ENCODE measurements at places on chromosomes 2 and 18. TPM values are rescaled to one million over a fixed set of nuclear protein-coding genes. Genes with fewer than 3 reads are reported as not detected.

The POTEI gene
- 0.07 TPM for total RNA-seq

The TMEM18 gene
- total RNA-seq, result 28.8 TPM

- peaks cover 16% of the 10 kb centered on the region for H3K4me1 ChIP-seq
- no peaks in the 10 kb centered on the region for H3K36me3 ChIP-seq
- no peaks in the 10 kb centered on the region for H3K27me3 ChIP-seq
- no peak overlapping the region for H3K27ac ChIP-seq
- DNase-seq, result no peak
These were observed 16.7 kb downstream of the NOSTRIN start for GRCh38 chr2:168819050-168819715.

DNA sequence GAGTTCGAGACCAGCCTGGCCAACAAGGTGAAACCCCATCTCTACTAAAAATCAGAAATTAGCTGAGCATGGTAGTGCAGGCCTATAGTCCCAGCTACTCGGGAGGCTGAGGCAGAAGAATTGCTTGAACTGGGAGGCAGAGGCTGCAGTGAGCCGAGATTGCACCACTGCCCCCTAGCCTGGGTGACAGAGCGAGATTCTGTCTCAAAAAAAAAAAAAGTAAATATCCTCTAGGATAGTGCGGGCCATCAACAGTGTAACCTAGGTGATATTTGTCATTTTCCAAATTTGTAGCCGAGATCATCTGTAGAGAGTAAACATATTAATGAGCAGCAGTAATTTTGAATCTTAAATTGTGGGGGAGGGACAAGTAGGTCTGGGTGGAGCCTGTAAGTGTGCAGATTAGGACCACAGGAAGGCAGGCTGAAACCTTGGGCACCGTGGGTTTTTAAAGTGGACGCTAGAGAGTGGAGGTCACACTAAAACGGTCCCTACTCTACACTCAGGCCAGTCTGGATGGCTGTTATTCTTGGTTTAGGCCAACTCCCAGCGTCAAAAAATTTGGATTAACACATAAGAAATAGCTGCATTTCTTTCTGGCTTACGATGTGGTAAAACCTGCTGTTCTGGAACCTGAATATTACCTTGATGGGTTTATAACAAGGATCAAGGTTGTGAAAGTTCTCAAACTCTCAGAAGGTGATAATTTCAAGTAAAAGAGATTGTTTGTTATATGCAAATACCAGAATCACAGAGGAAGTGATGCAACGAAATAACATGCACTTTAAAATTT lies 22.7 kb upstream of the TET3 start:
- no peak for DNase-seq
- H3K4me1 ChIP-seq, result no peaks in the 10 kb centered on the region
- H3K27me3 ChIP-seq, result no peaks in the 10 kb centered on the region
- peaks cover 27% of the 10 kb centered on the region for H3K36me3 ChIP-seq

GRCh38 chr2:62956651-62957050 lies 94.0 kb upstream of the OTX1 start:
- H3K4me3 ChIP-seq, result no peak overlapping the region
- DNase-seq, result no peak
- H3K27ac ChIP-seq, result no peak overlapping the region
- no peaks in the 10 kb centered on the region for H3K27me3 ChIP-seq
- H3K4me1 ChIP-seq, result no peaks in the 10 kb centered on the region
- peaks cover 17% of the 10 kb centered on the region for H3K36me3 ChIP-seq

DNA sequence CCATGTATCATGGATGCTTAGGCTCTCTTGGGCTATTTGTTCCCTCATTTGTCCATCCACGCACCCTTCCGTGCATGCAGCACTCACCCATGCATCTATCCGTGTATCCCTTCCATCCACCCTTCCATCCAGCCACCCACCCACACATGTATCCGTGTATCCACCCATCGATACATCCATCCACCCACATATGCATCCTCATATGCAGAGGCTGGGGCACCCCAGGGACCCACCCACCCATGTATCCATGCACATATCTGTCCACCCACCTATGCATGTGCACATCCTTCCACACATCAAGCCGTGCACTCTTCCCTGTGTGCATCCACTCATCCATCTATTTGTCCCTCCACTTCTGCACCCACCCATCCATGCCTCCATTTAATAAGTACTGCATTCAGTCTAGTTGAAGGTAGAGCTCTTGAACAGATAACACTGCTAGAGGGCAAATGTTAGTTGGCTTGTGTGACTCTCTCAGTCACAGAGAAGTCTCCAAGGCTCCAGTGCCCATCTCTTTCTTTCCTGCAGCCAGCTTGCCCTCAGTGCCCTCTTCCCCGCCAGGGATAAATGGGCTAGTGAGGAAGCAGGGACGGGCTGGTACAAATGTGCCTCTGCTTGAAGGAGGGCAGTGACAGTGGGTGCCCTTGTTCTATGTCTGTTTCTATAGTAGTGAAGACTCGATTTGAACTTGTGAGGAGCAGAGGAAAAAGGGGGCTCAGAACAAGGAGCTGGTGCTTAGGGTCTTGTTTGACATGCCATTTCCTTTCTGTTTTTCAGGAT lies 61.5 kb downstream of the EMILIN2 start:
- H3K27ac ChIP-seq, result peak overlapping the region; percentile 14
- H3K27me3 ChIP-seq, result peaks cover 2% of the 10 kb centered on the region
- no peak overlapping the region for H3K4me3 ChIP-seq
- DNase-seq, result no peak

All from chondrocyte (in vitro differentiated cells).